ENCODE measurements at places on chromosomes 4 and X.

DNA sequence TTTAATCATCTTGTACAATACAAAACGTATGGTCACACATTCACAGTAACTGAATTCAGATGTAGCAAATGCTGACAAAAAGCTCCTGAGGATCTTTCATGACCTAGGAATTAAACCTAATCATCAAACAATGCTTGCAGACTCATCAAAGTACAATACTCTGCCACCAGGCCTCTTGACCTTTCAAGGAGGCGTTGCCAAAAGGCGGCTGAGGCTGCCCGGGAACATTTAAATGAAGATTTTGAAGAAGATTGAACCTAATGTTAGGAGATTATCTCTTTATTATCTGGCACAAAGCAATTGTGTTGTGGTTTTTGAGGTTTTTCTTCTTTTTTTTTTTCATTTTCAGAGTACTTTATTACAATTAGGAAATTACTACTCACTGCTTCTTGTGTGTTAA, 340.5 kb downstream of the GALNTL6 start:
- no peak for DNase-seq

DNA sequence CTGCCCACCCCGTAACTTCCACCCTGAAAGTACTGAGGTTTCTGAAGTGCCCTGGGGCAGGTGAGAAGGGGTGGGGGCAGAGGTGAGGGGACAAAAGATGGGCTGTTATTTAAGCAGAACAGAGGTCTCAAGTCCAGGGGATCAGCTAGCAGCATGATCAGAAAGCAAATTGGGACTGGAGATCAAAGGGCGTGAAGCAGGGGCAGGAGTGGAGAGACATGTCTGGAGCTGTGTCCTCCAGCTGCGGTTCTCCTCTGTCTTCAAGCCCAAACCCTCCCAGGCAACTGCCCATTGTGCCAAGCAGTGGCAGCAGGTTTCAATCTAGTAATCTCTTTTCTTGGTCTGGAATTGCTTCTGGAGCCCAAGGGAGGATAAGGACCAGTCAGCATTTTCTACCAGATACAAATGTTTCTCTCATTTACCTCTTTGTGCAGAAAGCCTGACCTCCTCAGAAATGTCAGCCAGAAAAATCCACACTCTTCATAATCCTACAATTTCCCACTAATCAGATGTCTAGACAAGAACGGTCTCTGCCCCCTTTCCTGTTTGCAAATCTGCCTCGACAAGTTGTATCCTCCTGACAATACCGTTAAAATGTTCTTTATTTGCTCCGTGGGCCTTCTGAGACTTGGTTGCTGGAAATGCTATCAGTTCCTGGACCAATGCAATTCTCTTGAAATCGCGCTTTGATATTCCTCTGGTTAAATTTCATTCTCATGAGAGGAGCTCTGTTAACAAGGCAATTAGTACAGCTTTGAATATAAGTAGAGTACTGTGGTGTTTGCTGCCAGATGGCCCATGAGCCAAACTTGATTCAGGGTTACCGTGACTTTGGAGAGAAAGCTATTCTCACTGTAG, 23.2 kb upstream of the RASL11B start:
- no peak for DNase-seq

DNA sequence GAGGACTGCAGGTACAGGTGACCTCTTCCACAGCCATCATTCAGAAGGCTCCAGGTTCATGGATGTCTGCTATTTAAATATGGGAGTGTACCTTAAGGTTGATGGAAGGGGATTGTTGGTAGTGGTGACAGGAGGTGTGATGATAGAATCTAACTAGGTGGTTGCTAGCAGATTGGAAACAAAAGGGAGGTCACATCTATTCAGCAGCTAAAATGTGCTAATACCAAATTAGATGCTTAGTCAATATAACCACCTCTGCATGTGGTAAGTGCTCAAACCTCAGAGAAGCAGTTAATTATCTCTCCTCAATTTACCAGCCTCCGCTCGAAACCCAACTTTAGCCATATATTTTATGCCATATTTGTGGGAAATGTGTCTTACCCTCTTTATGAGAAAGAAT, 98.7 kb upstream of the CCSER1 start:
- no peak for DNase-seq

DNA sequence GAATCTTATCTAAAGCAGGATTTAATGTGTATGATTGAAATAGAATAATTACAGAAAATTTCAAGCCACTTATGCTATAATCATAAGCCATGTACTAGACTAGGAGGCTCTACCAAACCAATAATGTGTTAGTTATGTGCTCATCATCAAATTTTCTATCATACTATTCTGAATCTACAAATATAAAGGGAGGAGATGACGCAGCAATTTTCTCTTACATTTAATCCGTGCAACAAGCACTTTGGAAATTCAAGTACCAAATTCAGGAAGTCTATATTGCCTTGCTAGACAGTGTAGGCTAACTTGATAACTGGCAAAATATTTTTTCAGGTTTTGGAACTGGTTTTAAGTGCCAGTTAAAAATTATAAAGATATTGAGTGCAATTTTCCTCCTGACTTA, 283.5 kb downstream of the C4orf33 start:
- no peak for DNase-seq

- DNase-seq: no peak
These were observed 34.0 kb downstream of the WDFY3 start for GRCh38 chr4:84932462-84932861.

All from cerebellar cortex (tissue), 1 donor.